Right cardiac atrium (tissue), 5 donors: ENCODE measurements at places on chromosomes 3 and 15. TPM values are rescaled to one million over a fixed set of nuclear protein-coding genes. Genes with fewer than 3 reads are reported as not detected.

Gene DUOX2
- 0.39 TPM for total RNA-seq

Gene HYPK
- total RNA-seq = 14.6 TPM

Gene LSAMP
- 6.2 TPM for total RNA-seq

Gene TAGLN3
- 0.53 TPM for total RNA-seq

Gene HES1
- 32.2 TPM for total RNA-seq

Gene MAGI1
- 36.1 TPM for total RNA-seq

DNA sequence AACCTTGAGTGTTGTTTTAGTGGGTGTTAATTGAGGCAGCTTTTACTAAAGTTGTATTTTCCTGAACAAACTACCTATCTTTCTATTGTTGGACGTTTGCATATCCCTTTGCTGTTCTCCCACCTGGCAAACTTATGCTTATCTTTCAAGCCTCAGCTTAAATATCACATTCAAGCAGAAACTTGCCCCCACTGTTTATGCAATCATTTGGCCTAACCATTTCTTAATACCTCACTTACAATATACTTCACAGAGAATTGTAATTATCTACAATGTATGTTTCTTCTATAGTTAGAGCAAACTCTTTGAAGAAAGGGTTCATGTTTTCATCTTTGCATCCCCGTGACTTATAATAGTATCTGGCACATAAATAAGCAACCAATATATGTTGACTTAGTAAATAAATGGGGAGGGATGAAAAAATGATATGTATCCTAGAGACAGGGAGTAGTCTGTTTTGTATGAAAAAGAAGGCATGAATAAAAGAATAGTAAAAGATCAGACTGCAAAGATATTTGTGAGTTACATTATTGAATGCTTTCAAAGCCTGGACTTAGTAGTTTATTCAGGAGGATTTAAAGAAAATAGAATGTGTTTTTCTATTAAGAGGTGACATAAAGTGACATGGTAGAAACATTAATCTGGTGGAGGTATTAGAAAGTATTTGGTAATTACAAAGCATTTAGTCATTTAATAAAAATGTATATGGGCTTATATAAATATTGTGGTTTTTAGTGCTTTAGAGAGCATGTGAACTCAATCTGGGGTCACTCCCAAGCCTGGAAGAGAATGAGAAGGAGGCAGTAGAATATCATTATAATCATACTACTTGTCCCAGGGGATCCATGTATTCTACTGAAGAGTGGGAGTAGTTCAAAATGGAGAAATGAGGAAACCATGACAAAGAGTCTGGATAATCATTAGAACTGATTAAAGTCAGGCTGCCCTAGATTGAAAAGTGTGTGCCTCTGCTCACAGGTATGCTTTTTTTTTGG is 60.0 kb upstream of the DCBLD2 start:
- no peak for DNase-seq

DNA sequence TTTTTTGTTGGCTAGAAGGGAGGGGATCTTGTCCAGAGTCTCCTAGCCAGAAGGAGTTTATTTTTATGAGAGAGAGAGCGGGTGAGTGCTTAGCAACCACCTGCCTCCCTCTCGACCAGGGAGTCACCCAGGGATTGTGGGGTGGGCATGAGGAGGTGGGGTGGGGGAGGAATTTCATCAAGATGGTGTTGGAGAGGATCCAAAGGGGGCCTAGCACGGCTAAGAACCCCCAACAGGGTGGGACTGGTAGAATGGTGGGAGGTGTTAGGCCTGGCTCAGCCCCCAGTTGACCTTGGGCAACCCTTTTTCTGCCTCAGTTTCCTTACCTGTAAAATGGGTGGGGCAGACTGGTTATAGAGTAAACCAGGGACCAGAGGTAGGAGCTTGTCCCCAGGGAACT is 1.8 kb downstream of the SLC6A6 start:
- no peak for DNase-seq

DNA sequence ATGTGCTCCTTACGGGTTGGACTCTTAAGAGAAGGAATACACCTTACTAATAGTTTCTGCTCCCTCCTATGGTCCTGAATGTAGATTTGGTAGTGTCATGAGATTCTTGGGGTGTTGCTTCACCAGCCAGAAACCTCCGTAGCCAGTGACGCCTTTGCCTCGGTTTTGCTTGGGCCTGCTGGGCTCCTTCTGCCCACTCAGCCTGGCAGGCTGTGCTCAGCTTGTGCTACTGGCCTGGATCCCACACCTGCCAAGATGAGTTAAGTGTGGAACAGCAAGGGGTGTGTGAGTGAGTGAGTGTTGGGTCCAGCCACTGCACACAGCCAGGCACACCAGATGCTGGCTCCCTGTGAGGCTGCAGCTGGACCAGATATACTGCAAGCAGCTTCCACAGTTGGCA is 560.1 kb downstream of the NLGN1 start:
- no peak for DNase-seq

DNA sequence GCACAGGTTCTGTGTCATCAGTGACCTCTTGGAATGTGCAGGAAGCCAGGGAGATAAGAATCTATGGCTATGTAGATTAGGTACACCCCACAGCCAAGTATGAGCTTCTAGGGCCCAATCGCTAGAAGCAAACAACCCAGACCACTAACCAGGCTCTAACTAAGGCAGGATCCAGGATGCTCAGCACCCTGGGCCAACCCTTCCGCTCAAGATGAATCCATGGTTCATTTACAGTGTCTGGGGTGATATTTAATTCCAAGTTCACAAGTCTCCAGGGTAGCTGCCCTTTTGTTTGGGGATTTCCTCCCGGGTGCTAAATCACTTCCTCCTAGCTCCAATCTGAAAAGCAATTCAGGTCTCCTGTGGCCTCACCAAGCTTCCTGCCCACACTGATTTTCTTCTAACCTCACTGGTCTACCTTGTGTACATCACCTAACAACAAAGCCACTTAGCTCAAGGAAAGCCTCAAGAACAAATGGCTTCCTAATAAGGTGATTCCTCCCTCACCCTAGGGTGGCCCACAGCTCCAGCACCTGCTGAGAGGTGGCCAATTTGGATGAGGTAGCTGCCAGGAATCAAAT is 2.4 kb downstream of the EHD4 start:
- no peak for DNase-seq

GRCh38 chr3:149688122-149688757 is 30.4 kb upstream of the WWTR1 start:
- DNase-seq = no peak

DNA sequence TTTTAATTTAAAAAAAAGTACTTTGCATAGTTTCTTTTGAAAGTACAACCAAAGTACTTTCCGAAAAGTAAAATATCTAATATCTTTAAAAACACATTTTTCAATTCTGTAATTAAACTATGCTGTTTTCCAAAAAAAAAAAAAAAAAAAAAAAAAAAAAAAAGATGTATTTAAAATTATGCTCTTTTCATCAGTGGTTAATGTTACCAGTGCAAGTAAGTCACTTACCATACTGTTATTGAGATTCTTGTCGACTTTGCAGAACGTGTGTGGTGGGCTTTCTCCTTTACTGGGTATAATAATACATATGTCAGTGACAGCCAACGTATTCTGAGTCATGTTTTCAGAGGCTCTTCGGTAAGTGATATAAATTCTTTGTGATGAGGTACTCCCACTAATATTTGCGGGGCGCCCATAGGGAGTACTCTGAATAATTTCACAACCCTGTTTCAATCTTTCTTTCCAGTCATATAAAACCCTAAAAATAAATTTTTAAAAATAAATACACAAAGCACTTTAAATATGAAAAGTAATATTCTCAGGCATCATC is 39.9 kb downstream of the DENND4A start:
- DNase-seq = no peak

GRCh38 chr15:91110407-91110806 is 10.3 kb downstream of the SV2B start:
- no peak for DNase-seq

DNA sequence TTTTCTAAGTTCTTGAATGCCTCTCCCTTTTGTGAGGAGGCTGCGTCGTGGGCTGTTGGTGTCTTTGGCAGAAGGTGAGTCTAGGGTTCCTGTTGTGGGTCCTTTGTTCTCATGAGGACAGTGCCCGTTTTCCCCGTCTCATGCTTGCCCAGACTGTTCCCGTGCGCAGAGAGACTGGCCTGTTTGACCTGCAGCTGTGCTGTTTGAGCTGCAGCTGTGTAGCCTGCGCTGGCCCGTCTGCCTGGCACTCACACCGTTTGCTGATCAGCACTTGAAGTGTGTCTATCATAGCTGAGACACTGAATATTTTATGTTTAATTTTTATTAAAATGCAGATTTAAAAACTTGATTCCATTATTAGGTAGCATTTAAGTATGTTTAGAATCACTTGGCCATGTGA is 9.9 kb downstream of the GOLGA6L2 start:
- DNase-seq = no peak

DNA sequence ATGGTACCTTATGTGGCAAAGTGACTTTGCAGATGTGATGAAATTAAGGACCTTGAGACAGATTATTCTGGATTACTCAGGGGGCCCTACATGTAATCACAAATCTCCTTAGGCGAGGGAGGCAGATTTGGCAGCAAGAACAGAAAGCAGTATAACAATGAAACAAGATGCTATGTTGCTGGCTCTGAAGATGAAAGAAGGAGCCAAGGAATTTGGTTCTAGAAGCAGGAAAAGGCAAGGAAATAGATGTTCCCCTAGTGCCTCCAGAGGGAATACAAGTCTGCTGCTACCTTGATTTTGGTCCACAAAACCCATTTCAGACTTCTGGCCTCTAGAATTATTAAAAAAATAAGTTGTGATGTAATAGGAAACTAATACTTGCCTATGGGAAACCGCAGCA is 64.5 kb downstream of the PIK3R4 start:
- no peak for DNase-seq

DNA sequence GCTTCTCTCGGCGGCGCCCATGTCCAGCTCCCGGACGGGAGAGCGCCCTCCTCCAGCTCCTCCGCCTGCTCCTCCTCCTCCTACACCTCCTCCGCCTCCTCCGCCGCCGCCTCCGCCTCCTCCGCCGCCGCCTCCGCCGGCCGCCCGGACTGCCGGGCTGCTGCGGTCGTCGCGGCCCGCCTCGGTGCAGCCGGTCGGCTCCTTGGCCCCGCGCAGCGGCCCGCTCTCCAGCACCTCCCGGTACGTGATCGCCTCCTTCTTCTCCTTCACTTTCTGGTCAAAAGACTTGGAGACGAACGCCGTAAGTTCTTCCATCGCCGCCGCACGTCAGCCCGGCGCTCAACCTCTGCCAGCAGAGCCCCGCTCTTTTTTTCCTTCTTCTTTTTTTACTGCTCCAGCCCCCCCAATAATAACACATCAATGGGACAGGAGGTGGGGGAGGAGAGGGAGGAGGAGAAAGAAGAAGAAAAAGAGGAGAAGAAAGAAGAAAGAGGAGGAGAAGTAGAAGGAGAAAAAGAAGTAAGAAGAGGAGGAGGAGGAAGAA is 438 bp downstream of the SHOX2 start:
- peak; percentile 50 for DNase-seq

DNA sequence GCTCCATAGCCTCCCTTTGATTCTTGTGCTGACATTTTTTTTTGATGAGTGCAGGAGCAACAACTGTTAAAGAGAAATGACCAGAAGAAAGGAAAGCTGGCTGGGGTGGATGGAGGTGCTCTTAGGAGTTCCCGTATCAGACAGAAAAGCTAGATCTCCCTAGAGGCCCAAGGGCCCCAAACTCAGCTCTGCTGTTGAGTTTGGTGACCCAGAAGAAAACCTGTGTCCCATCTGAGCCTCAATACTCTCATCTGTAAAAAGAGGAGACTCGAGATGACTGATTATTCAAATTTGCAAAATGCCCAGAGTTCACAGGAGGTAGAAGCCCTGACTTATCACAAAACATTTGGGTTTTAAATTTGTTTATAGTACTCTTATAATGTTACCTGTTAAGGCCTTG is 142.4 kb downstream of the TIGIT start:
- no peak for DNase-seq

DNA sequence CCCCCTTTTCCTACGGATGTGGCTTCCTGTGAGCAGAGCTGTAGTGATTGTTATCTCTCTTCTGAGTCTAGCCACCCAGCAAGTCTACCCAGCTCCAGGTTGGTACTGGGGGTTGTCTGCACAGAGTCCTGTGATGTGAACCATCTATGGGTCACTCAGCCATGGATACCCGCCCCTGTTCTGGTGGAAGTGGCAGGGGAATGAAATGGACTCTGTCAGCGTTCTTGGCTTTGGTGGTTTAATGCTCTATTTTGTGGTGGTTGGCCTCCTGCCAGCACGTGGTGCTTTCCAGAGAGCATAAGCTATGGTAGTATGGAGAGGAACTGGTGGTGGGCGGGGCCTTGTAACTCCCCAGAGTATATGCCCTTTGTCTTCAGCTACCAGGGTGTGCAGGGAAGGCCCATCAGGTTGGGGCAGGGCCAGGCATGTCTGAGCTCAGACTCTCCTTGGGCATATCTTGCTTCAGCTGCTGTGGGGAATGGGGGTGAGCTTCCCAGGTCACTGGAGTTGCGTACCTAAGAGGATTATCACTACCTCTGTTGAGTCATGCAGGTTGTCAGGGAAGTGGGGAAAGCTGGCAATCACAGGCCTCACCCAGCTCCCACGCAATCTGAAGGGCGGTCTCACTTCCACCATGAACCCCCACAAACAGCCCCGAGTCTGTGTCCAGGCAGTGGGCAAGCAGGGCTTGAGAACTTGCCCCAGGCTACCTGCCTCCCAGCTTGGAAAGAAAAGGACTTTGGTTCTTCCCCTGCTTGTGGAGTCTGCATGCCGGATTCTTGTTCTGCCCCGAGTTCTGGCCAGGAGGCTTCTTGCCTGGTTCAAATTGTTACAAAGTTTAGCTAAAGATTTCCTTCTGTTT is 9.0 kb upstream of the ADGRG7 start:
- no peak for DNase-seq
